Activated T-helper 2 cell treated with anti-CD3 and anti-CD28 coated beads, Interferon-gamma antibody, Interleukin-2, Interleukin-4, amounts not matched to agents 10 μg/mL and 5 μg/mL and 100 μg/mL, durations not matched to agents 14 hours and 24 hours and 36 hours (primary cell): ENCODE measurements at places on chromosomes 16 and 17. TPM values are rescaled to one million over a fixed set of nuclear protein-coding genes. Genes with fewer than 3 reads are reported as not detected.

SLC5A11 gene
- total RNA-seq: not detected in 2 replicates

GRCh38 chr17:20852239-20852989 lies 190.4 kb downstream of the USP22 start:
- no peak for DNase-seq
- H3K27ac ChIP-seq: no peak overlapping the region
- H3K36me3 ChIP-seq: no peaks in the 10 kb centered on the region
- H3K27me3 ChIP-seq: peaks cover 26% of the 10 kb centered on the region
- peak overlapping the region; percentile 73 for H3K4me3 ChIP-seq

GRCh38 chr16:66849021-66849420 lies 4.8 kb downstream of the CA7 start:
- H3K27ac ChIP-seq: no peak overlapping the region
- peaks cover 22% of the 10 kb centered on the region for H3K4me1 ChIP-seq
- H3K27me3 ChIP-seq: peaks cover 18% of the 10 kb centered on the region
- DNase-seq: no peak
- H3K36me3 ChIP-seq: no peaks in the 10 kb centered on the region

GRCh38 chr17:29378500-29378899 lies 11.7 kb upstream of the TAOK1 start:
- no peak for DNase-seq
- H3K27ac ChIP-seq: no peak overlapping the region
- H3K4me1 ChIP-seq: no peaks in the 10 kb centered on the region
- H3K36me3 ChIP-seq: no peaks in the 10 kb centered on the region
- peaks cover 7% of the 10 kb centered on the region for H3K27me3 ChIP-seq
- H3K4me3 ChIP-seq: no peak overlapping the region

PRAC1 gene
- not detected in 2 replicates for total RNA-seq

DNA sequence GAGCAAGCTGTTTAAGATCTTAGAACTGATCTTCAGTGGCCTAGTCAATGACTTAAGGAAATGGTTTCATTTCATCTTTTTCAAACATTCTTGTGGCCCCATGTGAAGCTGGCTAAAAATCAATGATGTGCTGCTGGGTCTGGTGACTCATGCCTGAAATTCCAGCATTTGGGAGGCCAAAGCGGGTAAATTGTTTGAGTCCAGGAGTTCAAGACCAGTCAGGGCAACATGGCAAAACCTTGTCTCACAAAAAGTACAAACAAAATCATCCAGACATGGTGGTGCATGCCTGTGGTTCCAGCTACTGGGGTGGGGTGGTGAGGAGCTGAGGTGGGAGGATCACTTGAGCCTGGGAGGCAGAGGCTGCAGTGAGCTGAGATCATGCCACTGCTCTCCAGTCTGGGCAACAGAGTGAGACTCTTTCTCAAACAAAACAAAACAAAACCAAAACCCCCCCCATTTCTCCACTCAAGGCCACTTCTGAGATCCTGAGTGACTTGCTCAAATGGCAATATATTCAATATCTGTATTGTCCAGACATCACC lies 17.4 kb upstream of the COL1A1 start:
- H3K27me3 ChIP-seq: peaks cover 23% of the 10 kb centered on the region
- DNase-seq: no peak
- H3K27ac ChIP-seq: no peak overlapping the region

GRCh38 chr17:7632492-7632894 lies 2.6 kb downstream of the SHBG start:
- DNase-seq: peak; percentile 25
- H3K27ac ChIP-seq: no peak overlapping the region
- no peaks in the 10 kb centered on the region for H3K27me3 ChIP-seq
- H3K4me1 ChIP-seq: peaks cover 7% of the 10 kb centered on the region
- H3K4me3 ChIP-seq: no peak overlapping the region
- no peaks in the 10 kb centered on the region for H3K36me3 ChIP-seq

CCL4 gene
- 136 and 150 TPM in 2 replicates for total RNA-seq

PRDM7 gene
- not detected in 2 replicates for total RNA-seq

- no peaks in the 10 kb centered on the region for H3K4me1 ChIP-seq
- H3K27me3 ChIP-seq: no peaks in the 10 kb centered on the region
- H3K36me3 ChIP-seq: no peaks in the 10 kb centered on the region
- no peak overlapping the region for H3K27ac ChIP-seq
- H3K4me3 ChIP-seq: no peak overlapping the region
- DNase-seq: no peak
Measured at GRCh38 chr16:53219371-53219770, 164.6 kb downstream of the CHD9 start.

GRCh38 chr17:81083125-81083765 lies 48.3 kb downstream of the BAIAP2 start:
- H3K36me3 ChIP-seq: no peaks in the 10 kb centered on the region
- no peak for DNase-seq
- no peak overlapping the region for H3K27ac ChIP-seq
- no peaks in the 10 kb centered on the region for H3K27me3 ChIP-seq

DNA sequence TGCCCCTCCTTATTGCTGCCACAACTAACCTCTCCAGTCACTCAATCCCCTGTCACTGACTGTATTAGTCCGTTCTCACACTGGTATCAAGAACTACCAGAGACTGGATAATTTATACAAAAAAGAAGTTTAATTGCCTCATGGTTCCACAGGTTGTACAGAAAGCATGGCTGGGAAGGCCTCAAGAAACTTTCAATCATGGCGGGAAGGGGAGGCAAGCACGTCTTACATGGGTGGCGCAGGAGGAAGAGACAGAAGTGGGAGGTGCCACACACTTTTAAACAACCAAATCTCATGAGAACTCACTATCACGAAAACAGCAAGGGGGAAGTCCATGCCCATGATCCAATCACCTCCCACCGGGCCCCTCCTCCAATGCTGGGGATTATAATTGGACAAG lies 86.0 kb upstream of the BCAR1 start:
- DNase-seq: no peak
- H3K4me3 ChIP-seq: no peak overlapping the region
- H3K4me1 ChIP-seq: peaks cover 8% of the 10 kb centered on the region
- no peaks in the 10 kb centered on the region for H3K27me3 ChIP-seq
- H3K27ac ChIP-seq: no peak overlapping the region
- H3K36me3 ChIP-seq: no peaks in the 10 kb centered on the region

DNA sequence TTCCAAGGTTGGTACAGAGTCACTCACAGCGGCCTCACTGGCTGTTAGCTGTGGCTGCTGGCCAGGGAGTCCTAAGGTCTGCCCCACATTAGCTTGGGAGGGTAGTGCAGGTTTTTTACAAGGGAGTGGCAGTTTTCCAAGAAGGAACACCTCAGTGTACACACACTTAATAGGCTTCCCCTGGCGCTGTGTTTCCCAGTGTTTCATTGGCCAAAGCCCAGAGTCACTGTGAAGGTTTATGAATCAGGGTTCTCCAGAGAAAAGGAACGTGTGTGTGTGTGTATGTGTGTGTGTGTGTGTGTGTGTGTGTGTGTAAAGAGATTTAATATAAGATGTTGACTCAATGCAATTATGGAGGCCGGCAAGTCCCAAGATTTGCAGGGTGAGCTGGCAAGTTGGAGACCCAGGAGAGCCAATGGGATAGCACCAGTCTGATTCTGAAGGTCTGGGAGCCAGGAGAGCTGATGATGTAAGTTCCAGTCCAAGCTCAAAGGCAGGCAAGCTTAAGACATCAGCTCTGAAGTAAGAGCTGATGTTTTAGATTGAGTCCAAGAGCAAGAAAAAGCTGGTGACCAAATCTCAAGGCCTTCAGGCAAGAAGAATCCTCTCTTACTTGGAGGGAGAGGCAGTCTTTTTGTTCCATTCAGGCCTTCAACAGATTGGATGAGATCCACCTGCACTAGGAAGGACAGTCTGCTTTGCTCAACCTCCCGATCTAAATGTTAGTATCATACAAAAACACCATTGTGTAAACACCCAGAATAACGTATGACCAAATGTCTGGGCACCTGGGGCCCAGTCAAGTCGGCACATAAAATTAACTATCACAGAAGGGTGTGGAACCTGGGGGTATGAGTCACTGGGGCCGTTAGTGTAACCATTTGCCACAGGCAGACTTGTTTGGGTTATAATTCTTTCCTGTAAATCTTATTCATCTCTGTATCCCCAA lies 206.8 kb downstream of the PRKCA start:
- H3K4me1 ChIP-seq: peaks cover 71% of the 10 kb centered on the region
- DNase-seq: peak; percentile 25
- H3K27me3 ChIP-seq: no peaks in the 10 kb centered on the region

GRCh38 chr16:8941718-8942344 lies 21.9 kb downstream of the USP7 start:
- H3K36me3 ChIP-seq: no peaks in the 10 kb centered on the region
- peaks cover 60% of the 10 kb centered on the region for H3K4me1 ChIP-seq
- no peaks in the 10 kb centered on the region for H3K27me3 ChIP-seq
- no peak overlapping the region for H3K27ac ChIP-seq
- no peak overlapping the region for H3K4me3 ChIP-seq
- DNase-seq: no peak

GRCh38 chr16:88368994-88369393 lies 13.8 kb upstream of the ZNF469 start:
- no peaks in the 10 kb centered on the region for H3K27me3 ChIP-seq
- no peak overlapping the region for H3K27ac ChIP-seq
- H3K36me3 ChIP-seq: no peaks in the 10 kb centered on the region
- H3K4me1 ChIP-seq: no peaks in the 10 kb centered on the region
- no peak overlapping the region for H3K4me3 ChIP-seq

- no peaks in the 10 kb centered on the region for H3K4me1 ChIP-seq
- no peaks in the 10 kb centered on the region for H3K36me3 ChIP-seq
- H3K4me3 ChIP-seq: no peak overlapping the region
- no peak for DNase-seq
- H3K27ac ChIP-seq: no peak overlapping the region
Measured at GRCh38 chr16:17845031-17845430, 374.3 kb upstream of the XYLT1 start.

METTL22 gene
- 34.9 and 39.0 TPM in 2 replicates for total RNA-seq

DNA sequence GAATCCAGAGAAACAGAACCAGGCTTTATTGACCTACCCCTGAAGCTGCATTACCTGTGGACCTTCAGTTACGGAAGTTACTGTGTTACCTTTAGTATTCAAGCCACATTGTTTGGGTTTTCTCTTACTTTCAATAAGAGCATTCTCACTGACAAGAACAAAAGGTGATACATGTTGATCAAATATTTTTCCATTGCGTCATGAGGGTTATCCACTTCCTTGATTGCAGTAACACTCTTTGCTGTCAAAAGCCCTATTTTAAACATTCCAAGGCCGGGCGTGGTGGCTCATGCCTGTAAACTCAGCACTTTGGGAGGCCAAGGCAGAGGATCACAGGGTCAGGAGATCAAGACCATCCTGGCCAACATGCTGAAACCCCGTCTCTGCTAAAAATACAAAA lies 28.6 kb upstream of the PAFAH1B1 start:
- H3K36me3 ChIP-seq: no peaks in the 10 kb centered on the region
- H3K4me1 ChIP-seq: peaks cover 6% of the 10 kb centered on the region
- no peak for DNase-seq

GRCh38 chr16:50038756-50039529 lies 13.9 kb downstream of the CNEP1R1 start:
- H3K36me3 ChIP-seq: peaks cover 32% of the 10 kb centered on the region
- H3K27me3 ChIP-seq: peaks cover 13% of the 10 kb centered on the region
- peaks cover 11% of the 10 kb centered on the region for H3K4me1 ChIP-seq
- no peak for DNase-seq

GRCh38 chr17:16929035-16929680 lies 42.8 kb downstream of the TNFRSF13B start:
- no peaks in the 10 kb centered on the region for H3K4me1 ChIP-seq
- no peak overlapping the region for H3K27ac ChIP-seq
- H3K36me3 ChIP-seq: no peaks in the 10 kb centered on the region

- no peak overlapping the region for H3K4me3 ChIP-seq
- H3K36me3 ChIP-seq: peaks cover 85% of the 10 kb centered on the region
- no peak for DNase-seq
- no peak overlapping the region for H3K27ac ChIP-seq
Measured at GRCh38 chr16:31754998-31755615, 118.5 kb upstream of the ZNF267 start.

DNA sequence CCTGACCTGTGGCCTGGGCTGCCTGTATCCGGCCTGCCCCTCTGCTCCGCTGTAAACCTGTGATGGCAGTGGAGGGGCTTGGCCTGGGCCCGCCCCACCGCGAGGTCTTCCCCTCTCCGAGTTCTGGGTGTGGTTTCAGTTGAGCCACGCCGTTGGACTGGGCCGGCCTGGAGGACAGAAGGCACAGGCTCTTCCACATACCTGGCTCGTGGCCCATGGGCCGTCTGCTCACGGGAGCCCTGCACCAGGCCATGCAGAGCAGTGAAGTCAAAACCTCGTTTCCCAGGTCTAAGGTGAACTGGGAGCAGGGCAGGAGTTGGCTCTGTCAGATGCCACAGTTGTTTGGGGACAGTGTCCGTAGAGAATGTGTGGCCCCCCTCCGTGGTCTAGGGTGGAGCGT lies 5.6 kb upstream of the RNPS1 start:
- peaks cover 8% of the 10 kb centered on the region for H3K4me1 ChIP-seq
- DNase-seq: no peak
- no peak overlapping the region for H3K4me3 ChIP-seq
- no peaks in the 10 kb centered on the region for H3K36me3 ChIP-seq

DNA sequence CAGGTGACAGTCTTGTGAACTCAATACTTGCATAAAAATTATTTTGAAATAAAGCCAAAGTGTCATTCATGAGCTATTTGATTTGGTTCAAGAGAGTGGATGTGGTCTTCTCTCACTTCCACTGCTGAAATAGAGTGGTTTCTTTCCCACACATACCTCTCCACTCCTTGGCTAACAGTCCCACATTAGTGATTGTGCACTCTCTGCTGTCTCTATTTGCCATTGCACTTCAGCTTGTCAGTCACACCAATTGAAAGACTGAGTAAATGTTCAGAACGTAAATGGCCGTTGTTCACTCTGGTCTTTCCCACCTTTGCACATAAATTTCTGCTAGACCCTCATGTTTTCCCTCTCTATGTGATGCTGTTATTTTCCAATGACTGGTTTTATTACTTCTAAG lies 197.5 kb downstream of the FTO start:
- H3K36me3 ChIP-seq: peaks cover 14% of the 10 kb centered on the region
- no peaks in the 10 kb centered on the region for H3K27me3 ChIP-seq
- H3K27ac ChIP-seq: no peak overlapping the region
- H3K4me1 ChIP-seq: peaks cover 19% of the 10 kb centered on the region
- no peak overlapping the region for H3K4me3 ChIP-seq

DNA sequence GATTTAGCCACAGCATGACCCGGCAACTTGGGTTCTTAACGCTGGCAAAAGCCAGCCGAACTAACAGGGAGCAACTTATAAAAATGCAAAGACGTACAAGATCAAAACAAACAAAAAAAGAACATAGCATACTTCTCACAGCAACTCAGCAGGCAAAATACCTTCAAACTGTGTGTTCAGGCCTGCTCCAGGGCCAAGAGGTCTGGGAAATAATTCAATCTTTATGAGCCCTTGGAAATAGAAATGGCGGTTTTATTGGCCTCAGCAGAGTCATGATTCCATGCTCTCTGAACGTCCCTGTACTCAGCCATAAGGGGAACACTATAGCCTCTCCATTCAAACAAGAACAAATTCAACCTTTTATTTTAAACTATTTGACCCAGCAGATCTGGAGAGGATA lies 101.3 kb upstream of the C17orf78 start:
- H3K4me1 ChIP-seq: peaks cover 19% of the 10 kb centered on the region
- H3K36me3 ChIP-seq: peaks cover 62% of the 10 kb centered on the region
- no peak overlapping the region for H3K27ac ChIP-seq
- H3K4me3 ChIP-seq: no peak overlapping the region
- DNase-seq: no peak
